Stimulated activated CD8-positive, alpha-beta memory T cell treated with anti-CD3 and anti-CD28 coated beads, Interleukin-15, amount 100 ng/mL, for 48 hours (primary cell): ENCODE measurements at places on chromosomes 5 and 9.

DNA sequence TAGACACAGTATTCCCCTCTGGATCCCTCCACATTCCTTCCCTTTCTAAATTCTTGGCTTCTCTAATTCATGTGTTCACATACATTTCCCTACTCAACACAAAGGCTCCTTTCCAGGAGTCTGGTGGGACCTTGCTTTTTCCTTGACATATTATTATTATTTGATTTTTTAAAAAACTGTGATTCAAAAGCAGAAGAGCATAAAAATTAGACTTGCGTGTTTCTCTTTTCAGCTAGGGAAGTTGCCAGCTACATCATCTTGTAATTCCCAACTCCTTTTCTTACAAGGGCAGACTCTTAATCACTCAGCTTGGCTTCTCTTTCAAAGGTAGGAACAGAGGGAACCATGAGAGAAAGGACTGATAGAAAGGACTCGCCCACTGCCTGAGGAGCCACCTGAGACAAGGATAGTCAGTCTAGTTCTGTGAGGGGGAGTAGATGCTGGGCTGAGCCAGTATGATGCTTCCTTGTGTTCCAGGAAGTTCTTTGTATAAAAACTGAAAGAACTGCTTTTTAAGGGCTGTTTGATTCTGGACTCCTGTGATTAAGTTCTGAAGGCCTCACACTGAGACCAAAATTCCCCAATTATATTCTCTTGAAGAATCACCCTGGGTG is 51.0 kb upstream of the DPYSL3 start:
- no peak for DNase-seq

DNA sequence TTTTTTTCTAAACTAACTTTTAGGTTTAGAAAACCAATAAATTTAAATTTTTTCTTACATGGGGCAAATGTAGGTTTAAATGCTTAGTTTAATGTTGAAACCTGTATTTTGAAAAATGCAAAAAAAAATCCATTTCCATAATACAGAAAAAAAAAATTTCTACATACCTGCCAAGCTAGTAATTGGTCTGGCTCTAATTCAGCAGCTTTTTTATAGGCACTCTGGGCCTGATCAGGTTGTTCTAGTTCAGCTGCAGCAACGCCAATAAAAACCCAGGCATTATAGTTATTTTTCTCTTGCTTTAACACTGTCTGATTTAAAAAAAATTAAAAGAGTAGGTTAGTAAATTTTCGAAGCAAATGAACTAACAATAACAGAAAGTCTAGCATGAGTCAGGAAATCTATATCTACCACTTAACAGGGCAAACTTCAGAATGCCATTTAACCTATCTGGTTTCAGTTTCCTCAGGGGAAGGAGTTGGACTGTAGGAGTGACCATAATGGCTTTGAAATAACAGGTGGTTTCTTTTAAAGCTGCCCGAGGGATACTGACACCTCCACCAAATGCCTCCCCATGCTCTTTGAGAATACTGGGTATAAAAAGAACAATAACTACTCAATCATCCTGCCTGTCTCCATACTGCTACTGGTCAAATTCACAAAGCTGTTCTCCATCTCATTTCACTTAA is 11.6 kb downstream of the SKIC3 start:
- no peak for DNase-seq

- no peak for DNase-seq
Observed at GRCh38 chr9:137235424-137236237, 4.9 kb downstream of the SLC34A3 start.

DNA sequence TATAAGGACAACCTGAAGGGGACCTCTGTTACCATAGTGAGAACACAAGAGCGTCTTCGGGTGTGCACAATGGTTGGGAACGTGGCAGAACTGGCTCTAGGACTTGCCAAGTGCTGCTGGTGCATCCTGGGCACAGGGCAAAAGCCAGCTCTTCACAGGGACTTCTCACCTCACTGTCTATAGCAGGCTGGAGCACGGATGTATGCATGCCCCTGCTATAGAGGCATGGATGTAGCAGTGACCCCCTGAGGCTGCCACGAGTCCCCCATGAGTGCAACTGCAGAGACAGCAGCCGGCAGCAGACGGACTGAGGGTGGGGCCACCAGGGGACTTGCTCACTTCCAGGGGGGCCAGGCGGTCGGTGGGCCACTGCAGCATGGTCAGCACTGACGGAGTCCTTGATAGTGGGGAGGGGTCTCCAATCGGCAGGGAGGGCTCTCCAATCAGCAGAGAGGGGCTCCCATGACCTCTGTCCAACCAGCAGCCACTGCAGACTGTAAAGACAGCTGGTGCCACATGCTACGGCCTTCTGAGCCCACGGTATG is 64.9 kb downstream of the SEMA4D start:
- no peak for DNase-seq

DNA sequence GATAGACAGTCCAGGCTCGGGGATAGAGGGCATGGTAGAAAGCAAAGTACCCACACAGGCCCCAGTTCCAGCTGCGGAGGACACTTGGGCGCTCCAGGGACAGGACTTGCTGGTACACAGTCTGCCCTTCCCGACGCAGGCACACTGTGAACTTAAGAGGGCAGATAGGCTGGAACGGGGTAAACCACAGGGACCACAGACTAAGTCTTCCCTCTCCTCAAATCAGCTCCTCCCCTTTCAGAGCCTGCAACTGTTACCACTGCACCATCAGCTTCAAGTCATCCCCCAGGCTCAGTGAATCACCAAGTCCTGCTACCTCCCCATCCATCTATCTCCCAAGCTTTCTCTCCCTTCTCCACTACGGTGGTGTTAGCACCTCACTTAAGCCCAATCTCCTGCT is 7.3 kb downstream of the GBA2 start:
- no peak for DNase-seq

GRCh38 chr5:33034777-33035176 is 323.7 kb downstream of the NPR3 start:
- DNase-seq, result no peak

GRCh38 chr5:60178101-60178500 is 284.6 kb upstream of the PDE4D start:
- no peak for DNase-seq

DNA sequence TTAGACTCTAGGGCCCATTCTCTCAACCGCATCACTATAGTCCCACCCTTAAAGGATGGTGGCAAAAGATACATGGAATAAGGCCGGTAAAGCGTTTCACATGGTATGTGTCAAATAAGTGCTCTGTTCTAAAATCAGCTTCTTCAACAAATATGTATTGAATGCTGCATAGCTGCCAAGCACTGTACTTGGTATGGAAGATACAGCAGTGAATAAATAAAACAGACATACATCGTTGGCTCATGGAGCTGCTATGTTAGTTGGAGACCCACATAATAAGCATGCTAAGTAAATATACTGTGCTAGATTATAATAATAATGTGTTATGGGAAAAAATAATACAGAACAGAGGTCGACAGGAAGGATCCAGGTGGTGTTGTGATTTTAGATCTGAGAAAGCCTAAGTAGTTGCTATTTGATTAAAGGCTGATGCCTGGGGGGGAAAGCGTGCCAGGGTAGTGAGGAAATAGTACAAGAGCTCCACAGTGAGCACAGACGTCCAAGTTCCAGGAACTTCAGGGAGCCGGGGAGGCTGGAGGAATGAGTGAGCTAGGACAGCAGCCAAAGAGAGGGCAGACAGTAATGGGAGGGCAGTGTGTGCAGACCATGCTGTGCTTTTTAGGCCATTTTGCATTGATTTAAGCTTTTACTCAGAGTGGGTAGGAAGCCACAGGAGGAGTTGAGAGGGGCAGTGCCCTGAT is 93.7 kb downstream of the JAKMIP2 start:
- no peak for DNase-seq

- no peak for DNase-seq
Observed at GRCh38 chr5:29930316-29930715, 1263.2 kb upstream of the CDH6 start.

- DNase-seq, result no peak
Observed at GRCh38 chr9:111076519-111076918, 38.2 kb upstream of the LPAR1 start.

DNA sequence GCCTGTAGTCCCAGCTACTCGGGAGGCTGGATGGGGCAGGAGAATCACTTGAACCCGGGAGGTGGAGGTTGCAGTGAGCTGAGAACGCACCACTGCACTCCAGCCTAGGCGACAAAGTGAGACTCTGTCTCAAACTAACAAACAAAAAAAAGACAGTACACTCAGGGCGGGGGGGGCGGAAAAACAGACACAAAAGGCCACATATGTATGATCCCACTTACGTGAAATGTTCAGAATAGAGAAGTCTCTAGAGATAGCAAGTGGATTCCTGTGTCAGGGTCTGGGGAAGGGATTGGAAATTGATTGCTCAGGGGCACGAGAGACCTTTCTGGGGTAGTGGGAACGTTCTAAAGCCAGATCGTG is 9.0 kb upstream of the LCN1 start:
- no peak for DNase-seq

DNA sequence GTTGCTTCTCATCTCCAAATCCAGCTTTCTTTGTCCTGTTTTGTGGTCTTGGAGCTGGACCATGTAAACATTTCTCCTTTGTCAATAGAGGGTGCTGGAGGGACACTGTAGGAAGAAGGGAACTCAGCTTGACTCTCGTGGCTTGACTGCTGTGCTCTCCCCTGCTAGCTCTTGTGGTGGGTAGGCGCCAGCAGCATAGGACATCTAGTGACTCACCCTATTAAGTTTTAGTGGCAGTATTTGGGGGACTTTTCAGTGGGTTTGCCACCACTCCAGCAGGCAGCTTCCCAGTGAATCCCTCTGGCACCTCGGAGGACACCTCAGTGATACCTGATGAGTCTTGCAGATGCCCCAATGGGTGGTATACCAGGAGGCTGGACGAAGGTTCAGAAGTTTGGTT is 97.8 kb downstream of the TSSK1B start:
- no peak for DNase-seq

DNA sequence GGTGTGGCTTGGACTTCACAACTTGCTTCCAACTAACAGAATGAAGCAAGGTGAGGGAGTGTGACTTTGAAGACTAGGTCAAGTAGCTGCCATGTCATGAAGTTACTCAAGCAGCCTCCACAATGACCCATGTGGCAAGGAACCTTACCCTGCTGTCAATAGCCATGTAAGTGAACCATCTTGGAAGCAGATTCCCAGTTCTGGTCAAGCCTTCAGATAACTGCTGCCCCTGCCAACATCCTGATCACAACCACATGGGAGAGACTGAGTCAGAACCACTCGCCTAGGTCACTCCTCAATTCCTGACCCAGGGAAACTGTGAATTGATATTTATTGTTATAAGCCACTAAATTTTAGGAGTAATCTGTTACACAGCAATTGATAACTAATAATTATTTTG is 10.9 kb downstream of the ZCCHC10 start:
- no peak for DNase-seq

DNA sequence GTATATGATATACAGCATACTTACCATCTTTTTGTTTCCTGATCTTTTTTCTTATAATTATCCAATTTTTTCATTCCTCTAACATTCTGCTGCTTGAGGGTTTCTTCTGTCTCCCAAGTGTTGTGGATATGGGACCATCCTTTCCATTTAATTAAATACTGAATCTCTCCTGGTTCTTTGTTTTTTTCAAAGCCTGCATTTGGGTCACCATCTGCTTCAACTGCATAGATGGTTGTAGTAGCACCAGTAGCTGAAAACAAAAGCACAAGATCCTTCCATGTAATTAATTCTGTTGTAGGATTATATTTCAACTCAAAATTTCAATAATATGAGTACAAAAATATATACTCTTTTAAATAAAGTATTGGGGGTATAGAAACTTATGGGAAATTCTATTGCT is 29.4 kb downstream of the CHD1 start:
- DNase-seq, result no peak

- no peak for DNase-seq
Observed at GRCh38 chr9:20302197-20302596, 320.1 kb downstream of the MLLT3 start.
